Upper lobe of left lung (tissue), 6 donors: ENCODE measurements at places on chromosomes 3 and 15. TPM values are rescaled to one million over a fixed set of nuclear protein-coding genes. Genes with fewer than 3 reads are reported as not detected.

DNA sequence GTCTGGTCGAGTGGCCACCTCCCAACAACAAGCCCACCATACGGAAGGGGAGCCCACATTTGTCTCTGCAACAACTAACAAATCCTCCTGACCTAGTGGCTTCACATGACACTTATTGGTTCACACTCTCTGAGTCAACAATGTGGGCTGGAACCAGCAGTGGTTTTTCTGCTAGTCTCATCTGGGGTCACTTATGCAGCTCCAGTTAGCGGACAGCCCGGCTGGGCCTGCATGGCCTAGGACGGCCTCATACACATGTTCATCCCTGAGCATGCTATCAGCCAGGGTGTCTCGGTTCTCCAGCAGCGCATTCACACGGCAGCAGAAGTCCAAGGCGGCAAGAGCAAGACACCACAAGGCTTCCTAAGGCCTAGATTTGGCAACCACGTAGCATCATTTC lies 281.7 kb downstream of the XXYLT1 start:
- no peak for DNase-seq

- DNase-seq, result no peak
Measured at GRCh38 chr3:78621061-78621716, 1146.6 kb downstream of the ROBO1 start.

DNA sequence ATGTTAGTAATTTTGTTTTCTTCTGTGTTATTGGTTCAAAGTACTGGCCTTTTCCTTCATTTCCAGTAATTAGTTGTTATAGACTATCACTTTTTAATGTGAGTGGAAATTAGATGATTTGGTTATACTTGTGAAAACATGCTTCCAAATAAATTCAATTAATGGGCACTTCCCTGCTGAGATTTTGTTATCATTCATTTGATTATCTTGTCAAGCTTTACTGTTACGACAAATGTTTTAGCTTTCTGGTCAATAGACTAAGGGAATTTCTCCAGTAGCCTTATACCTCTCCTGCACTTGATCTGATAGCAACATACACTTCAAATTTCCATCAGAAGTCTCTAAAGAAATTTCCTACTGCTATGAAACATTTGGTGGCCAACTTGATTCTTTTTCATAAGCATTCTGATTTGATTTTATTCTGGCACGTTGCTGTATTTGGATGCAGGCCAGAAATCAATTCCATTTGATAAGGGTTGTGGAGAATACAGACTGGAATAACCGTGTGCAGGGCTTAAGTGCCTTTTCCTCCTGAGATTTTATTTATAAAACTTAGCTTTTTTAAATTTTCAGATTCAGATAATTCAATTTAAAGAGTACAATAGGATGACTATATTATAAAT lies 573.8 kb upstream of the NAALADL2 start:
- DNase-seq, result no peak

DNA sequence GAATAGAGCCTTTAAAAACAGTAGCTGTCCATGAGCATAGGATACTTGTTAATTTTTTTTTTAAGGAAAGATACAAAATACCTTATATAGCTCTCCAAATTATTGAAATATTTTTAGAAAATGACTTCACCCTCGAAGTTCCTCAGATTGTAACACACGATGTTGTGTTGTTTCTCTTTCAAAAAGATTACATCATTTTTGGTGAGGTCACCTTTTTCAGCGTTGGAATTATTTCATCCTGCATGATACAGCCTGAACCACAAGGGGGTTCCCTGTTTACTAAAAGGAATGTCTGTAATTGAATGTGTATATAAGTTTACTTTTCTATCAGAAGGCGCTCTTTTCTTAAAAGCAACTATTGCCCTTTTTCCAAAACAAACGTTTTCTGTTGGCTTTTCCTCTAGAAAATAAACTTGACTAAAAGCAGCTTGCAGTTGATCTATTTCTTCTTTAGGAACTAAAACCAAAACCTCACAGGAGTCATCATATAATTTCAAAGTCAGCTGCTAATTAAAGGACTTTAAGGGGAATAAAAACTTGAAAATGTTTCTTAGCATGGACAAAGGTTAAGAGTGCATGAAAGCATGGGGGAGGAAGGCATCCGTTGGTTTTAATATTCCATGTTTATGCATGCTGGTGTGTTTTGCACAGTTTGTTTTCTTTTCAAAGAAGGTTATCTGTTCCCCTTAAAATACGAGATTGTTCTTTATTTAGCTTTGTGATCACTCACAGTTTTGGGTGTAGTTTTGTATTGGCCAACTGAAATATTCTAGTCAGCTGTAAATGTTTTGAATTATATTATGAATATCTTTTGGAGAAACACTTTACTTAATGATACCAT lies 29.4 kb downstream of the LYSMD4 start:
- DNase-seq, result no peak

GRCh38 chr3:177127008-177127407 lies 70.3 kb downstream of the TBL1XR1 start:
- no peak for DNase-seq

DNA sequence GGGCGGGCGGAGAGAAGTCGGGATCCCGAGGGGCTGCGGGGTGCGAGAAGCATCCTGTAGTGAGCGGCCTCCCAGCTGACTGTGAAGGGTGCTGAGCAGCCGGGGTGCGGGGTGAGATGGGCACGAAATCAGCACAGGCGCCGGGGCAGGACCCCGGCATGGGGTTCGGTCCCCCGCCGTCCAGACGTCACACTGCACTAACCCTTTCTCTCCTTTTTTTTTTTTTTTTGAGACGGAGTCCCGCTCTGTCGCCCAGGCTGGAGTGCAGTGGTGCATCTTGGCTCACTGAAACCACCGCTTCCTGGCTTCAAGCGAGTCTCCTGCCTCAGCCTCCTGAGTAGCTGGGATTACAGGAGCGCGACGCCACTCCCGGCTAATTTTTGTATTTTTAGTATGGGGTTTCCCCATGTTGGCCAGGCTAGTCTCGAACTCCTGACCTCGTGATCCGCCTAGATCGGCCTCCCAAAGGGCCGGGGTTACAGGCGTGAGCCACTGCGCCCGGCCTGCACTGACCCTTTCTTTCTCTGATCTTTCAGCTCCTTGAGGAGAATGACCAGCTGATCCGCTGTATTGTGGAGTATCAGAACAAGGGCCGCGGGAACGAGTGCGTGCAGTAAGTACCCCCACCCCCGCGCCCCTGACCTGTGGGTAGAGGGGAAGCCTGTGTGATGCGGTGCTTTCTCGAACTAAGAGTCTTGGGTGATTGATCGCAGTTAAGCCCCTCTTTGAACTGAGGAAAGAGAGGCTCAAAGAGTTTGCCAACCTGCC lies 513 bp downstream of the SS18L2 start:
- no peak for DNase-seq

DNA sequence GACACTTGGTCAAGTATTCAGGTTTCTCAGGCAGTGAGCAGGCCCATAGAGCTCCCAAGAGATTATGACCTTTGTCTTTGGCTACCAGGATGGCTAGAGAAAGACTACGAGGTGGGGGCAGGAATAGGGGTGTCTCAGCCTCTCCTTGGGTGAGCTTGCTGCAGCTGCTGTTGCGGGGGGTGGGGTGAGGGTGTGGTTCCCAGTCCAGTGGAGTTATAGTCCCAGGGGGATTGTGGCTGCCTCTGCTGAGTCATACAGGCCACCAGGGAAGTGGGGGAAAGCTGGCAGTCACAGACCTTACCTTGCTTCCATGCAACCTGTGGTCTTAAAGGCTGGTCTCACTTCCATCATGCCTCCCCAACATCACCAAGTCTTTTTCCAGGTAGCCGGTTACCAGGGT lies 31.7 kb downstream of the ATP2C1 start:
- no peak for DNase-seq

- DNase-seq, result peak; percentile 86
Measured at GRCh38 chr3:171460725-171461524, 720 bp upstream of the TNIK start.

The EPHA3 gene
- total RNA-seq, result 2.0 TPM

- DNase-seq, result no peak
Measured at GRCh38 chr15:71448688-71449114, 333.4 kb downstream of the THSD4 start.

DNA sequence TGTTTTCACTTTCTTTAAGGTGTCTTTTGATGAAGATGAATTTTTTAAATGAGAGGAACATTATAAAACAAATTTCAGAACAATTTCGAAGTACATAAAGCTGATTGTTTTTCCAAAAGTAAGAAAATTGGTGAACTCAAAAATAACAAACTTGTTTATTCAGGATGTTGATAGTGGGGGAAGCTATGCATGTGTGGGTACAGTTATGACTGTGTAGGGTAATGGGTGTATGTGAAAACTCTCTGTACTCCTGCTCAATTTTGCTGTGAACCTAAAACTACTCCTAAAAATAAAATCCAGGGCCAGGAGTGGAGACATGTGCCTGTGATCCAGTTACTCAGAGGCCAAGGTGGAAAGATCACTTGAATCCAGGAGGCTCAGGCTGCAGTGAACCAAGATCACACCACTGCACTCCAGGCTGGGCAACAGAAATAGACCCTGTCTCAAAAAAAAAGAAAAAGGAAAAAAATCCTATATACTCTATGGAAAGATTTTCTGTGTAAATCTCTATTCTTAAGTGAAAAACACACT lies 37.2 kb downstream of the PIK3CB start:
- DNase-seq, result no peak

DNA sequence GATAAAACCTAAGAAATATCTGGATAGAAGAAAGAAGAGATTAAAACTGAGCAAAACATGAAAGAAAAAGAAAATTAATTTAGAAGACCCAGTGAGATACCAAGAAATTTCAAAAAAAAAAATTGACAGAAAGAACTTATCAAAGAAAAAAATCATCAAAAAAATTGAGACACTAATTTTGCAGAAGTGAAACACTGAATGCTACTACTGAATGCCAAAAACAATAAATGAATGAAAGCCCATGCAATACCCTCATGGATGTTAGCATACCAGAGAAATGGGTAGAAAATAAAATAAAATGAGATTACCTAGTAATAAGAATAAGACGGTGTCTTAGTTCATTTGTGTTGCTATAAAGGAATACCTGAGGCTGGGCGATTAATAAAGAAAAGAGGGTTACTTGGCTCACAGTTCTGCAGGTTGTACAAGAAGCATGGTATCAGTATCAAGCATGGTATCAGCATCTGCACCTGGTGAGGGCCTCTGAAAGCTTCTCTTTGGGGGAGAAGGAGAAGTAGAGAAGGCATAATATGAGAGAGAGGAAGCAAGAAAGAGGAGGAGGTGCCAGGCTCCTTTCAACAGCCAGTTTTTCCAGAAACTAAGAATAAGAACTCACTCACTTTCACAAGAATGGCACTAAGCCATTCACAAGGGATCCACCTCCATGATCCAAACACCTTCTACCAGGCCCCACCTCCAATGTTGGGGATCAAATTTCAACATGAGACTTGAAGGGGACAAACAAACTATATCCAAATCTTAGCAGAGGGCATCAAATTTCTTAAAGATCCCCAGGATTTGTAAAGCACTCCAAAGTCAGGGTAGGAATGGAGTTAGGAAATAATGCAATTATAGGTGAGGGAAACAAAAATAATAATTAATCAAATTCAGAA lies 73.2 kb downstream of the BTLA start:
- no peak for DNase-seq

DNA sequence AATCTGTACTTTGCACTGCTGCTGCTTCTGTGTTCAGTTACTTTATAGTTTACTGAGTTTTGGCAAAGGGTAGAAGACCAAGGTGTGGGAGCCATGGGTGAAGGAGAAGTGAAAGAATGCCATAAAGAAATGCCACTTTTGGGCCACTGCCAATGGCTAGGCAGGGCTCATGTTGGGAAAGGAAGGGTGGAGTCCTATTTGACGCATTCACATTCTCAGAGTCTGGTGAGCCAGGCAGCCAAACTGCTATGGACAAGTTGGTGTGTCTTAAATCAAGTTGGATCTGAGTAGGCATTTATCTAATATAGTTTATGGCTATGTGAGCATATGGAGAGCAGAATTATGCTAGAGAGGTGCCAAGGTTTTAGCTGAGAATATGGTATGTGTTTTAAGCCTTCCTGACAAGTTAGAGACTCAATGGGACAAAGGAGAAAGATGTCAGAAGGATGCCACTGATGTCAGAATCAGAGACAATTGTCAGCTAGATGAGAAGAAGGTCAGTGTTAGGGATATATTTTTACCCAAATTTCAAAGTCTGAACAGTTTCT lies 296.1 kb downstream of the AGBL1 start:
- DNase-seq, result no peak

DNA sequence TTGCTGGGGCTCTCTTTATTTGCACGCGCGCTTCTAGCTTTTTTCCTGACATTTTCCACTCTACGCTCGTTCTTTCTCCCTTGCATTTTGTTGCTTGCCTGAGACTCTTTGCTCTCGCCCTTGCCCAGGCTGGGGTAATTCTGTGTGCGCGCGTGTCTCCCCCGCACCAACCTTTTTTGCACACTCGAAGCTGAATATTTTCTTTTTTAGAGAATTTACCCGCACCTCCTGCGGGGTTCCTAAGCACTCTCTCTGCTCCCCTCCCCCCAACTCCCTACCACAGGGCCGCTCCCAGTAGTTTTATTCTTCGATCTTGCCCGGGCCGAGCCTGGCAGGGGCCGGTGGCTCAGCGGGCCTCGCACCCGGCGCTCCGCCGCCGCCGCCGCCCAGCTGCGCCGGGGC lies 732 bp downstream of the FAM43A start:
- no peak for DNase-seq

The FBXW12 gene
- not detected for total RNA-seq

GRCh38 chr15:89329329-89330084 lies 5.1 kb downstream of the POLG start:
- no peak for DNase-seq

The DOCK3 gene
- 0.98 TPM for total RNA-seq

DNA sequence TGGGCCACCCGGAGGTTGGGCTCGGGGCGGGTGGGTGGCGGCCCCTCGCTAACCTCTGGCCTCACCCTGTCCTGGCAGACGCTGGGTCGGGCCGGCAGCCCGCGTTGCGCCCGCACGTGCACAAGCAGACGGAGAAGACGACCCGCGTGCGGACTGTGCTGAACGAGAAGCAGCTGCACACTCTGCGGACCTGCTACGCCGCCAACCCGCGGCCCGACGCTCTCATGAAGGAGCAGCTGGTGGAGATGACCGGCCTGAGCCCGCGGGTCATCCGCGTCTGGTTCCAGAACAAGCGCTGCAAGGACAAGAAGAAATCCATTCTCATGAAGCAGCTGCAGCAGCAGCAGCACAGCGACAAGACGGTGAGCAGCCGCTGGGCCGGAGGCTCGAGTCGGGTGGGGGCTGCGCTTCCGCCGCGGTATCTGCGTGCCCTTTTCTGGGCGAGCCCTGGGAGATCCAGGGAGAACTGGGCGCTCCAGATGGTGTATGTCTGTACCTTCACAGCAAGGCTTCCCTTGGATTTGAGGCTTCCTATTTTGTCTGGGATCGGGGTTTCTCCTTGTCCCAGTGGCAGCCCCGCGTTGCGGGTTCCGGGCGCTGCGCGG lies 3.7 kb downstream of the ISL2 start:
- DNase-seq, result peak; percentile 88

The ZXDC gene
- 50.5 TPM for total RNA-seq

The DPPA2 gene
- total RNA-seq, result not detected
